ENCODE measurements at places on chromosomes 1 and 21. TPM values are rescaled to one million over a fixed set of nuclear protein-coding genes. Genes with fewer than 3 reads are reported as not detected.
A peak's percentile ranks its signal among the peaks of the same experiment; 100 is the strongest.

GRCh38 chr1:238779716-238780115, 606.7 kb upstream of the CHRM3 start:
- no peaks in the 10 kb centered on the region for H3K36me3 ChIP-seq
- no peak overlapping the region for H3K27ac ChIP-seq
- H3K4me3 ChIP-seq = no peak overlapping the region
- no peak for DNase-seq

- peaks cover 8% of the 10 kb centered on the region for H3K27me3 ChIP-seq
- peaks cover 3% of the 10 kb centered on the region for H3K36me3 ChIP-seq
- peaks cover 27% of the 10 kb centered on the region for H3K4me1 ChIP-seq
- DNase-seq = no peak
- H3K4me3 ChIP-seq = peak overlapping the region; percentile 17
- H3K27ac ChIP-seq = no peak overlapping the region
Measured at GRCh38 chr1:227729881-227730629, 5.0 kb downstream of the JMJD4 start.

- H3K4me3 ChIP-seq = no peak overlapping the region
- H3K27ac ChIP-seq = no peak overlapping the region
- H3K4me1 ChIP-seq = peaks cover 33% of the 10 kb centered on the region
- no peaks in the 10 kb centered on the region for H3K36me3 ChIP-seq
- peaks cover 3% of the 10 kb centered on the region for H3K27me3 ChIP-seq
Measured at GRCh38 chr1:224637515-224637914, 21.4 kb downstream of the CNIH3 start.

Gene HSD17B7
- 6.5 TPM for total RNA-seq

Gene KPRP
- not detected for total RNA-seq

Gene LIN9
- 2.7 TPM for total RNA-seq

Gene SH2D1B
- total RNA-seq = not detected
